ENCODE measurements at places on chromosomes 2 and 18. TPM values are rescaled to one million over a fixed set of nuclear protein-coding genes. Genes with fewer than 3 reads are reported as not detected.

Gene MC5R
- total RNA-seq = 0.33 TPM

Gene DCAF17
- 49.0 TPM for total RNA-seq

Gene GAREM2
- 5.5 TPM for total RNA-seq

Gene IGFBP5
- total RNA-seq = 508 TPM

Gene LIMS3
- total RNA-seq = 3.5 TPM

Data from camera-type eye (tissue), 1 donor.